ENCODE measurements at places on chromosomes 16 and 17.

- no peak for DNase-seq
Observed at GRCh38 chr16:69607674-69608073, 41.9 kb downstream of the NFAT5 start.

GRCh38 chr17:705011-705410, 9.6 kb downstream of the VPS53 start:
- no peak for DNase-seq

- peak; percentile 67 for DNase-seq
Observed at GRCh38 chr16:3187798-3188674, at the start of gene OR1F1. OR1F1 (plus strand) TSS chr16:3188204.

GRCh38 chr17:1796800-1797199, 32.9 kb downstream of the SMYD4 start:
- no peak for DNase-seq

DNA sequence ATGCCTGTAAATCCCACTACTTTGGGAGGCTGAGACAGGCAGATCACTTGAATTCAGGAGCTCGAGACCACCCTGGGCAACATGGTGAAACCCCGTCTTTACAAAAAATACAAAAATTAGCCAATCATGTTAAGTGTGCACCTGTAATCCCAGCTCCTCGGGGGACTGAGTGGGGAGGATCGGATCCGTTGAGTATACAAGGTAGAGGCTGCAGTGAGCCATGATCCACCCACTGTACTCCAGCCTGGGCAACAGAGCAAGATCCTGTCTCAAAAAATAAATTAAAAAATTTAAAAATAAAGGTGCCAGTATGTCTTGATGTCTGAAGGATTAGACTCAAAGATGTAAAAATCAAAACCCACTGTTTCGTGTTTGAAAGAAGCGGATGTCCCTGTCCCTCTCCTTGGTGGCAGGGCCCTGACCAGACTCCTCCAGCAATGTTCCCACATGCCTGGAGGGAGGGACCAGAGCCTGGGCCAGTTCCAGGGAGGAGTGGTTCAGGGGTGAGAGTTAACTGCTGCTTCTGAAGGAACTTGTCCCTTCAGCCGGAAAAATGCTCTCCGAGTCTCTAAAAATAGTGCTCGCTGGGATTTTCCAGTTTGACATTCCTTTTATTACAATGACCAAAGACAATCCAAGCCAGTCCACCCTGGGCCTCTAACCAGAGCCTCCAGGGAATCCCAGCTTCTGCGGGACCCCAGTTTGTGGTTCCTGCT, 9.4 kb upstream of the CMTM4 start:
- DNase-seq: no peak

DNA sequence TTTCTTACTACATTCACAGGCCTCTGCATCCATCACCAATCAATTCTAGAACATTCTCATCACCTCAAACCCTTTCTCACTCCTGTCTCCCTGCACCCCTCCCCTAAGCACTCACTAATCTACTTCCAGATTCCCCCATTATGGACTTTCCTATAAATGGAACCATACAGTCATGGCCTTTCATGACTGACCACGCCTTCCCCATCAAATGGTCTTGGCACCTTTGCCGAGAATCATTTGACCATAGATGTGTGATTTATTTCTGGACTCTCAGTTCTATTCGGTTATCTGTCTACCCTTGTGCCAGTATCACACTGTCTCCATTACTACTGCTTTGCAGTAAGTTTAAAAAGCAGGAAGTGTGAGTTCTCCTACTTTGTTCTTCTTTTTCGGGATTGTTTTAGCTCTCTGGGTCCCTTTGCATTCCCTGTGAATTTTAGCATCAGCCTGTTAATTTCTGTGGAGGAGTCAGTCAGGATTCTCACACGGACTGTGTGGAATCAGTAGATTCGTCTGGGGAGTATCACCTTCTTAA, 27.5 kb downstream of the GTF3C1 start:
- no peak for DNase-seq

DNA sequence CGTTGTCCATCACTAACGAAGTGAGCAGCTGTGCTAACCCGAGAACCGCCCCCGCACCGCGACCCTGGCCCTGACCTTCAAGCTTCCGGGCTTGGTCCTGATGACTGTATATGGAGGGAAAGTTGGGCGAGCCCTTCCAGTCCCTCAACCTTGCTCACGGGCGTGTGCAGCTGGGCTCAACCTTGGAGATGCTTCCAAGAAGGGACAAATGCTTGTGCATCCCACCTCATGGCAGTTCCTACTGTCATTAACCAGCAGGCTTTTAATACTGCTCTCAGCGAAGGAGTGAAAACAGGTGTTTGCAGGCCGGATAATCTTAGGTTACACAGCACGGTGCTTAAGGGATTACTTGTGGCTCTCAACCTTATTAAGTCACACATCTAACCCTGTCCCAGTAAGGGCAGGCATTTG, 33.5 kb downstream of the SRL start:
- DNase-seq: no peak

- no peak for DNase-seq
Observed at GRCh38 chr17:27818401-27819105, 18.2 kb upstream of the NOS2 start.

GRCh38 chr17:81405411-81405872, 10.2 kb downstream of the BAHCC1 start:
- DNase-seq: no peak

All from CD4-positive, alpha-beta T cell treated with Interleukin-21 for 1 hour (primary cell).